H54 (cell line): ENCODE measurements at places on chromosomes 7 and 10.

DNA sequence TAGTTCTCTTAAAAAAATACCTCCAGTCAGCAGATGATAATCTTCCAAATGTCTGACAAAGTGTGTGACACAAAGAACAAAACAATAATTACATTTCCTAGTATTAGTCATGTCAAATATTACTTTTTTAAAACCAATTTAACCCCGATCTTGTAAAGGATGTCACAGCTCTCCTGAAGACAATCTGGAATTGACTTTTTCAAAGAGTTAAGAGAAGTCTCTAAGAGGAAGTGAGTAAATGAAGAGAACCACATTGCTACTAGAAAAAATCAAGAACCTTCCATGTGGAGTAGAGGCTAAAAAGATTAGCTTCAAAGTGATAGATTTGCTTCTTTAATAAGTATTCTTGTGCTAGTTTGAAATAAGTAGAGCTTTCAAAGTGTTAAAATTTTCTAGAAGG is 218.2 kb upstream of the IMMP2L start:
- no peak for DNase-seq

DNA sequence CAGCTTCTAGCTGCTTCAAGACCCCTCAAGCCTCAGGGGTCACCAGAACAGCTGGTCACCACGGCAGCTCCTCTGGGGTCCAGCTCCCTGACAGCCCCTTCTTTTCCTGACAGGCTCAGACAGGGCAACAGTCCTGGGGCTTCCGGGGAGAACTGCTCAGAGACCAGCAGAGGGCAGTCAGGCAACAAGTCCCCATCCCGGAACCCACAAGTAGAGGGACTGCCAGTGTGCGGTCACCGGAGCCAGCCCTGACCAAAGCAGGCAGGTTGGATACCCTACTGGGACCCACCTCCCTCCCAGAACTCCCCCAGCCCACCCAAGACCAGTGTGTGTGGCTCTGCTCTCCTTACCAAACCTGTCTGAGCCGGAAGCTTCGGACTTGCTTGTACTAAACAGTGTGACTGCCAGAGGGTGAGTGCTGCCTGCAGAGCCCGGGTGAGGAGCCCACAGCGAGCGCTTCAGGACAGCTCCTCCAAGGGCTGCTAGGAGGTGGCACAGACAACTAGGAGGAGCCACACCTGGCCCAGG is 40.3 kb downstream of the YKT6 start:
- DNase-seq, result peak; percentile 99

- DNase-seq, result peak; percentile 63
These were observed 109.5 kb upstream of the TMEM72 start for GRCh38 chr10:44801383-44802327.

DNA sequence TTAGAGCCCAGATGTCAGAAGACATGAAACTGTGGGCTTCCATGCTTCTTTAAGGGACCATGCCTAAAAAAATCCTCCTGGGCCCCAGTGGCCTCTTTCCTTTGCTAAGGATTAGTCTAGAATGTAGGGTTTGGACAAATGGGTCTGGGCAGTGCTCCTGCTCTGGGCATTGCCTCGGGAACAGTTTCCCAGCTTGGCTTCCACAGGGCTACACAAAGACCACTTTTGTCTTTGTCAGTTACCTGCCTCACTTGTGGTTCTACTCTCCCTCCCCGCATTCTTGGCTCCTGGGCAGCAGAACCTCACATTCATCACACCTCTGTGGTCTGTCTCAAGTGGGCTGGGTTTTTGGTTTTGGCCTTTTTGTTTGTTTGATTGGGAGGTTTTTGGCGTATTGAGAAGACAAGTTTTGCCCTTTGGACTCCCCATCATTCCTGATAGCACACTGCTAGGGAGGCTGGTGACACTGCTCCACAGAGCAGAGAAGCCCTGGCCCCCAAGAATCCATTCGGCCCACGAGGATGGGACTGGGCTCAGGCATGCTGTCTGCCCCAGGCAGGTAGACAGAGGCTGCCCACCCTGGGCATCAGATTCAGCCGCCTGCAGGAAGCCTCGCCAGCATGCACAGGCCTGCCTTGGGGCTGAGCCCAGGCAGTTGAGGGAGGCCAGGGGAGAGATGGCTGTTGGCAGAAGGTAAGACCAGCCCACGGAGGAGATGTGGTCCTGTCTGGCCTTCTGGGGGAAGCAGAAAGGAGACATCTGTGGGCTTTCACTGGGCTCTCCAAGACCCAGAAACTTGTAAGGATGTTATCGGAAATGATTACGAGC is 343.7 kb downstream of the WDR11 start:
- DNase-seq, result no peak

- DNase-seq, result peak; percentile 20
These were observed 76.6 kb downstream of the DNAJC1 start for GRCh38 chr10:21926949-21927348.

DNA sequence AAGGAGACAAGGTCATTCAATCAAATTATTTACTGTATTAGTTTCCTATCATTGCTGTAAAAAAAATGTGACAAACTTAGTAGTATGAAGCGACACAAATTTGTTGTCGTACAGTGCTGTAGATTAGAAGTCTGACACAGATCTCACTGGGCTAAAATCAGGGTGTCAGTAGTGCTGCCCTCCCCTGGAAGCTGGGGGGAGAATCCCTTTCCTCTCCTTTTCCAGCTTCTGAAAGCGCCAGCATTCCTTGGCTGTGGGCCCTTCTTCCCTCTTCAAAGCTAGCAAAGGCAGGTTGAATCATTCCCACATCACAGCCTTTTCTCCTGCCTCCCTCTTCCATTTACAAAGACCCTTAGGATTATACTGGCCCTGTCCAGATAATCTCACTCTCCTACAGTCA is 28.0 kb downstream of the VPS41 start:
- no peak for DNase-seq

DNA sequence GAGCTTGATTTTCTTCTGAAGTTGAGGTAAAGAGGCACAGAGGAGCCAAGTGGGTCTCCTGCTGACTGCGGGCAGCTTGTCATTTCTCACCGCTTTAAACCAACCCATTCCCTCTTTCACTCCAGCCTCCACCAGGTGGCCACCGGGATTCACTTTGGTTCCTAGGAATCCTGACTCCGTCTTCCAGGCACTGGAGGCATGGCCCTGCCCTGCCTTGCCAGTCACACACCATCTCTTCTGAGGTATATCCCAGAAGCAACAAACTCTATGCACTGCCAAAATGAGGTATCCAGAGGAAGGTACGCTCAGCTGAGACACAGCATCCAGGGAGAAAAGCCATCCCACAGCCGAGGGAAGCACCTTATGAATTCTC is 280.8 kb downstream of the TNS3 start:
- no peak for DNase-seq

DNA sequence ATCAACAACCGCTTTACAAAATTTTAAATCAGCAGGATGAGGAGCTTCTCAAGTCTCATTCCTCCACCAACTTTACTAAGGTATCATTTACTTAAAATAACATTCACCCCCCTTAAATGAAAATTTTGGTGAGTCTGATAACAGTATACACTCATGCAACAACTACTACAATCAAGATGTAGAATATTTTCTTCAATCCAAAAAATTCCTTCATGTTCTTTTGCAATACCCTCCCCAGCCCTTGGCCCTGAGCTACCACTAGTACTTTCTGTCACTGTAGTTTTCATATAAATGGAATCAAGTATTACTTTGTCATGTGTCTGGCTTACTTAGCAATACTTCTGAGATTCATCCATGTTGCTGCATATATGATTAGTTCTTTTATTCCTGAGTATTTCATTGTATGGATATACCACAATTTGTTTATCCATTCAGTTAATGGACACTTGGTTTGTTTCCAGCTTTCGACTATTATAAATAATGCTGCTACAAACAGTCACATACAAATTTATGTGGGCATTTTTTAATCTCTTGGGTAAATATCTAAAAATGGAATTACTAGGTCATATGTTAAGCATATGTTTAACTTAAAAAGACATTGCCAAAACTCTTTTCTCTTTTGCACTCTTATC is 43.0 kb downstream of the NT5C2 start:
- DNase-seq, result no peak

- no peak for DNase-seq
These were observed 115.5 kb upstream of the AFAP1L2 start for GRCh38 chr10:114519756-114520293.

GRCh38 chr7:70763961-70764691 is 367.8 kb upstream of the GALNT17 start:
- DNase-seq, result no peak

- DNase-seq, result no peak
These were observed 6.5 kb downstream of the BAG3 start for GRCh38 chr10:119657725-119658124.

GRCh38 chr7:50463035-50463434 is 12.9 kb upstream of the FIGNL1 start:
- no peak for DNase-seq

DNA sequence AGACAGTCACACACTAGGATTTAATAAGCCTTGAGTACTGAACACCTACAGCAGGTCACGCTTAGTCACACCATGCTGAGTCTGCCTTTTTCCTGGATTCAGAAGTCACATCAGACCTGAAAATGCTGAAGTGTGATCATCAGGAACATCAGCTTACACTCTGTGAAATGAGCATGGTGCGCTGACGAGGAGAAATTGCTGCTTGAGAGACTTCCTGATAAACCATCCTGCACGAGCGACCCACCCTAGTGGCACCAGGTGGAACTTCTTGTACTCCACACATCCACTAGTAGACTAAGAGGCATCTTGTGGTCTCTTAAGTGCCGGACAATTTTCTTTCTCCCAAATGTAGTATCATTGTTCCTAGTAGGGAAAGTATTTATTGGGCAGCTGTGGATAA is 51.8 kb upstream of the MRLN start:
- DNase-seq, result no peak

DNA sequence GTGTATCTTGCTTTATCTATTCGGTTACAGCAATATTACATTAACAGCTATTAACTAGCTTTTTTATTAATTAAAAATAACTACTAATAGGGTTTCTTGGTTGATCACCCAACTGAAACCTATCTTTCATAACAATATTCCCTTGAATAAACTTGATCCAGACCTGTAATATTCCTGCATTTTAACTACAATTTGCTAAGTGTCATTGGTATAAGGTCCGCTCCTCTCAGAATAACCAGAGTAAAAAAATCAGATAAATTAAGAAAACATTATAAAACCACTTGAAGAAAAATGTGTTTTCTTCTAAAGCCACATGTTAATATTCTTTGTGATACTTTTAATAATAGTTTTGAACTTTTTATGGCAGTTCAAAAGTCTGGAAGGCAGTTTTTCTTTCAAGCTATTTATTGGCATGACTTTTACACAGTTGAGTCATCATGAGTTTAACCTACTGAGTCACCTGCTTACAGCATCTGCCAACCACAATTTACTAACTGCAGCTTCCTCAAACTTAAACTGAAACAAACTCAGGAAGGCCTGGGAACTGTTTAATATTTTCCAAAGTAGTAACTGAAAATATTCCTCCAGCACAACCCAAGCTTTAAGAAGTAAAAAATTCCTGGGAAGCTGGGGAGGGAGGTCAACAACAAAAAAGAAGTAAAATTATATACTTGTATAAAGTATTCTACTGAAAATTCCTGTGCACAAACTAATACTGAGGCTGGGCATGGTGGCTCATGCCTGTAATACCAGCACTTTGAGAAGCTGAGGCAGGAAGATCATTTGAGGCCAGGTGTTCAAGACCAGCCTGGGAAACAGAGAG is 103.2 kb downstream of the NRBF2 start:
- peak; percentile 40 for DNase-seq

DNA sequence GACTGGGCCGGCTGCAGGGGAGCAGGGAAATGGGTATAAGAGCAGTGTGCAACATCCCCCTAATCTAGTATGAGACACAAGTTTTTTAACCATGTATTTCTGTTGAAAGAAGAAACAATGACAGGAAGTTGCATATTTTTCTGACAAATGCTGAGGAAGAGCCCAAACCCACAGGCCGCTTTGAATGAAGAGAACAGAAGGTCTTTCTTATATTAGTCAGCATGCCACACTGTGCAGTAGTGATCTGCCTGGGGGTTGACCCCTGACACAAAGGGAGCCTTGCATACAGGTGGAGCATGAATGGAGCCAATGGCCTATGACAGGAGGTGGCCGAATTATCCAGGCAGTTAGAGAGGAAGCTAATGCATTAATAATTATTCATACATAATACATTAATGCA is 518.3 kb downstream of the PLXDC2 start:
- no peak for DNase-seq

- no peak for DNase-seq
These were observed 5.3 kb downstream of the MINPP1 start for GRCh38 chr10:87510025-87510424.

DNA sequence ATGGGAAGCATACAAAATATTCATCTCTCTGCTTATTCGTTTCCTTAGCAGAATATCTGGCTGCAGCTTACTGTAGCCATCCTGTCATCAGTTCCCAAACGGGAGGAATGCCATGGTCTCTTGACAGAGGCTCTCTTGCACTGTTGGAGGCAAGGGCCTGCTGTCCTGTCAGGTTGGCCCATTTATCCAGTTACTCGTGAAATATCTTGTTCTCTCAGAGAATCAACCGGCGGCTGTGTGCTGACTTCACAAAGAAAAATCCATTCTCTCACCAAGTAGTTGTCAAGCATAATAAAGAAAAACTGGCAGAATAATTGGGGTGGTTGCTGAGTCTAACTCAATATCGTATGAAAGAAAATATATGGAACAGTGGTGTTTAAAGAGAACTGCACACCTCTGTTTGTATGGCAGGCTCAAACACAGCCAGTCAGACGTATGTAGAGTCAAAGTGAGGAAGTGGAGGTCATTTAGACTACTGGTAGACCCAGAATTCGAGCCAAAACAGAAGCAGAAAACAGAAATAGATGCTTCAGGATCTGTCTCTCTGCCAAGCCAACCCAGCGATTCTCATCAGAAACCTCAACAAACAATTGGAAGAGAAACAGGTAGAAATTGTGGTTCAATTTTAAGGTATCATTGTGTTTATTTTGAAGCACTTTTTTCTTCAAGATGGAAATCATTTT is 349.2 kb upstream of the PRKCQ start:
- no peak for DNase-seq

DNA sequence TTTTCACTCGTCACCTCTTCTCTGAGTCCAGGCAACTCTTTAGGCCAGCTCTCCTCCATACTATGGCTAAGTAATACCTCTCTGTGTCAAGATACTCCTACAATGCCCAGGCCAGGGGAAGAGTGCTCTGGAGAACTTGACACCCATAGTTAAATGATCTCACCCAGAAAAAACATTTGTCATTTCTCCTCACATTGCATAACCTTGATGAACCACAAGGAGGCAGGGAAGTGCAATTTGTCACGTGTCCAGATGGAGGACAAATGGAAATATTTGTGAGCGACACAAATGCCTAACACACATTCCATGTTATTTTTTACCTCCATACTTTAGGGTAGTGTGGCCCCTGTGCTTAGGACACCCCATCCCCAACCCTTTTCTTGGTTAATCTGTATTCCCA is 78.3 kb downstream of the HTR7 start:
- no peak for DNase-seq

DNA sequence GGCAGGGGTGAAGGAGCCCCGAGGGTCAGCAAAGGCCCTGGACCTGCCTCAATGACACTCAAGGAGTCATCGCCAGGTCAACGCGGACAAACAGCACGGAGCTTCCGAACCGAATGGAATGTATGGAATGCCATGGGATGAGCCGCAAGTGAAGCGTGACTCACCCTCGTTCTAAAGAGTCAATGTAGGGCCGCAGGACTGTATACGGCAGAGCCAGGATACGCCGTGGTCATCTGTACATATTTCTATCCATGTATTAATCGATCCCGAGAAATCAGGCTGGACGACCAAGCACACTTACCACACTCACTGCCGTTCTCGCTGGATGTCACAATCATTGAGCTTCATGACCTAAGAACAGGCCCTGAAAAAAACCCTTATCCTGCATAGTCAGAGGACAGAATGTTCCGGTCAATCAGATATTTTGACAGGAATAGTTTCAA is 4.3 kb downstream of the SNX8 start:
- peak; percentile 96 for DNase-seq
